Activated T-cell treated with anti-CD3 and anti-CD28 coated beads, Interleukin-2, amount 50 U/mL, for 24 hours (primary cell): ENCODE measurements at places on chromosomes 16 and 17.

- no peak for DNase-seq
- peak overlapping the region; percentile 81 for H3K27ac ChIP-seq
- peaks cover 70% of the 10 kb centered on the region for H3K36me3 ChIP-seq
- no peaks in the 10 kb centered on the region for H3K27me3 ChIP-seq
- peaks cover 67% of the 10 kb centered on the region for H3K4me1 ChIP-seq
Measured at GRCh38 chr17:42358434-42358833, 29.8 kb downstream of the STAT3 start.

DNA sequence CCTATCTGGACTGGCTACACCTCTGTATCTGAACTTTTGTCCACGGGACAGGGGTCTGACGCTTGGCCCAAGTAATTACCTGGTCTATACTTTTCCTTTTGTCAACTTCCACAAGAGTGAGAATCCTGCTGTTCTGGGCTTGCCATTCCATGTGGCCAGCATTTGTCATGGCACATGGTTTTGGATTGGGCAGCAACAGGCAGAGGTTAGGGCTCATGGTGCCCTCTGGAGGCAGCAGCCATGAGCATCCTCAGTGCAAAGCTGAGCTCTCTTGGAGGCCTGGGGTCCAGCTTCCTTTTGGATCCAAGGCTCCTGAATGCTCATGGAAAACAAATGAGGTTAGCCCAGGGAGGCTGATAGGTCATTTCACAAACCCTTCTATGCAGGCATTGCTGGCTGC lies 7.5 kb upstream of the EDC4 start:
- peaks cover 8% of the 10 kb centered on the region for H3K4me1 ChIP-seq
- no peak for DNase-seq
- H3K27me3 ChIP-seq = no peaks in the 10 kb centered on the region
- H3K27ac ChIP-seq = no peak overlapping the region

GRCh38 chr16:57828272-57829161 lies 26.2 kb upstream of the KIFC3 start:
- no peaks in the 10 kb centered on the region for H3K4me1 ChIP-seq
- no peaks in the 10 kb centered on the region for H3K36me3 ChIP-seq
- no peak for DNase-seq
- no peaks in the 10 kb centered on the region for H3K27me3 ChIP-seq
- H3K4me3 ChIP-seq = no peak overlapping the region

DNA sequence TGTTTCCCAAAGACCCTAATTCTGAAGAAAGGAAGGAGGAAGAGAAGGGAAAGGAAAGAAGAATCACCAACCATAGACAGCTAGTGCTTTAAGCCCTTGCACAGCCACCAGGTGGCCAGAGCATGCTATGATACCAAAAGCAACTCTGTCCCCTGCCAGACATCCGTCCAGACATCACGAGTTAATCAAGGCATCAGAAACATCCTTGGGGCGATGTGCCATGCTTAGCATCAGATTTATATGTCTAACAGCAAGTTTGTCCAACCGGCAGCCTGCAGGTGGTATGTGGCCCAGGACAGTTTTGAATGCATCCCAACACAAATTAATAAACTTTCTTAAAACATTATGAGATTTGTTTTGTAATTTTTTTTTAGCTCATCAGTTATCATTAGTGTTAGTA lies 2.9 kb upstream of the CRYBA1 start:
- H3K27ac ChIP-seq = no peak overlapping the region
- peaks cover 14% of the 10 kb centered on the region for H3K4me1 ChIP-seq
- DNase-seq = no peak
- H3K36me3 ChIP-seq = no peaks in the 10 kb centered on the region
- no peak overlapping the region for H3K4me3 ChIP-seq

GRCh38 chr16:53147500-53148065 lies 92.8 kb downstream of the CHD9 start:
- peaks cover 9% of the 10 kb centered on the region for H3K4me1 ChIP-seq
- no peaks in the 10 kb centered on the region for H3K27me3 ChIP-seq
- no peak overlapping the region for H3K4me3 ChIP-seq
- H3K36me3 ChIP-seq = peaks cover 12% of the 10 kb centered on the region
- no peak for DNase-seq

DNA sequence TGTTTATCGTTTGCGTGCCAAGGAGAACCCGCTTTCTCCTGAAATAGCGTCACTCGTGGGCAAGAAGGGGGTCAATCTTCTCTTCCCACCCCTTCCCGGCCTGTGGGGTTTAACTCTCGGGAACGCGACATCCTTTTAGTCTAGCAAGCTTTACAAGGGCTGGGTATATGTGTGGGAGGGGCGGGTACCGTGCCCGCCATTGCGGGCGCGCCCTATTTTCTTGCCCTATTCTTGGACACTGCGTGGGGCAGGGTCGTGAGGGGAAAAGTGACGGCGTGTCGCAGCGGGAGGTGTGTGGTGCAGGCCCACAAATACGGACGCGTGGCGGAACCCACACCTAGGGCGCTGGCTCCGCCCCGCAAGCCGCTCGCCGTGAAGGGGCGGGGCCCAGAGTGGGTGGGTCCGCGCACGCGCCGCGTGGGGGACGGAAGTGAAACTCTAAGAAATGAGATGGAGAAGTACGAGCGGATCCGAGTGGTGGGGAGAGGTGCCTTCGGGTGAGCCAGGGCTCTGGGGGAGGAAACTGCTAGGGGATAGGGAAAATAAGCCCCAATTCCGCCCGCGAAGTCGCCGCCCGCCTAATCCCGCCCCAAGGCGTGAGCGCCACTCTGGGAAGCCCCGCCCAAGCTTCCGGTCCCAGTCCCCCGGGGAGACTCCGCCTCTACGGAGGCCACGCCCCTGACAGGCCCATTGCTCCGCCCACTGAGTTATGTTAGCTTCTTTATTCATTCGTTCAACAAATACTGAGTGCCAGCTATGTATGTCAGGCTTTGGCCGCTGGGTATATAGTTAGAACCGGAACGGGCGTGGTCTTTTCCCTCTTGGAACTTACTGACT lies at the start of gene NEK8:
Gene NEK8 (plus strand): TSS at position 425 of the 837 bp plus-strand sequence. CDS start 26 bp downstream, at position 451.
- peak within 1 kb of the TSS; percentile 100 for H3K27ac ChIP-seq
- no peaks in the 10 kb centered on the region for H3K27me3 ChIP-seq
- H3K4me3 ChIP-seq = peak within 1 kb of the TSS; percentile 100
- peaks cover 47% of the 10 kb centered on the region for H3K4me1 ChIP-seq
- DNase-seq = peak; percentile 99
- H3K36me3 ChIP-seq = peaks cover 30% of the 10 kb centered on the region

- peaks cover 86% of the 10 kb centered on the region for H3K4me1 ChIP-seq
- DNase-seq = peak; percentile 26
- H3K27me3 ChIP-seq = no peaks in the 10 kb centered on the region
- peaks cover 69% of the 10 kb centered on the region for H3K36me3 ChIP-seq
- H3K4me3 ChIP-seq = peak overlapping the region; percentile 13
Measured at GRCh38 chr16:57012353-57012752, 23.0 kb downstream of the NLRC5 start.

- H3K27me3 ChIP-seq = no peaks in the 10 kb centered on the region
- peaks cover 58% of the 10 kb centered on the region for H3K36me3 ChIP-seq
- H3K4me3 ChIP-seq = peak overlapping the region; percentile 69
- peaks cover 58% of the 10 kb centered on the region for H3K4me1 ChIP-seq
Measured at GRCh38 chr17:8225813-8226535, 15.6 kb upstream of the AURKB start.

- H3K27me3 ChIP-seq = no peaks in the 10 kb centered on the region
- H3K4me3 ChIP-seq = no peak overlapping the region
- no peak for DNase-seq
- no peaks in the 10 kb centered on the region for H3K36me3 ChIP-seq
- H3K4me1 ChIP-seq = peaks cover 6% of the 10 kb centered on the region
Measured at GRCh38 chr17:45345554-45346215, 28.9 kb upstream of the MAP3K14 start.

- DNase-seq = no peak
- peaks cover 32% of the 10 kb centered on the region for H3K4me1 ChIP-seq
- no peak overlapping the region for H3K4me3 ChIP-seq
- H3K27me3 ChIP-seq = no peaks in the 10 kb centered on the region
- peak overlapping the region; percentile 67 for H3K27ac ChIP-seq
Measured at GRCh38 chr16:88614818-88615580, 23.4 kb upstream of the IL17C start.

GRCh38 chr17:15348021-15348420 lies 6.6 kb upstream of the TEKT3 start:
- DNase-seq = no peak
- H3K4me1 ChIP-seq = no peaks in the 10 kb centered on the region
- H3K27me3 ChIP-seq = peaks cover 77% of the 10 kb centered on the region
- no peak overlapping the region for H3K4me3 ChIP-seq

DNA sequence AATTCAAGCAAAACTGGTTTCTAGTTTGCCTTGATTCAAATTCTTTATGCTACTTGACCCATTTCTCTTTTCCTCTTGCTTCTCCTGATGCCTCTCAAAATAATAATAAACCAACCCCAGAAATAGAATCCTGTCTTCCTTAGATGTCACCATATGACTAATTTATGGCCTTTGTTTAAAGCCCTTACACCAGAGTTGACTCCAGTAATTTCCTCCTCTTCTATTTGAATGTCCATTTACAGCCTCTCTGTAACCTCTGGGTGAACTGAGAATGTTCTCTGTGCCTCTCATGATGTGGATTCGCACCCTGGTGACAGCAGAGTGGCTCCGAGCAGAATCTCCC lies 31.5 kb downstream of the ZFHX3 start:
- H3K27ac ChIP-seq = no peak overlapping the region
- H3K27me3 ChIP-seq = peaks cover 4% of the 10 kb centered on the region
- H3K4me3 ChIP-seq = no peak overlapping the region
- H3K36me3 ChIP-seq = no peaks in the 10 kb centered on the region
- no peaks in the 10 kb centered on the region for H3K4me1 ChIP-seq

DNA sequence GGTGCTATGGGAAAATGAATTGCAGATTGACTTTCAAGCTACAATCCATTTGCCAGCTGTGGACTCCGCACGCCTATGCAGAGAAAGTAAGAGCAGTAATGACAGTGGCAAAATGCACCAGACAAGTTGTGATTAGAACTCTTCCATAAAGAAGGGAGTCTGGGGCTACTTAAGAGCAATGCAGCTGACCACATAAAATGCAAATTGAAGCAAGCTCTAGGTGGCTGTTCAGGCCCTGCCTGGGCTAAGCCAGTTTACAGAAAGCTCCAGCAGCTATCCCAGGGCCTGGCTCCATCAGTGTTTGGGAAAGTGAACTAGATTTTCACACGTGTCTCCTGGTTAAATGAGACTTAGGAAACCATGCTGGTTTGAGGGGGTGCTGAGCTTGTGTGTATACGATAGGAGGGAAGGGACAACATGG lies 2.2 kb upstream of the MAP2K6 start:
- no peaks in the 10 kb centered on the region for H3K36me3 ChIP-seq
- DNase-seq = no peak
- no peak overlapping the region for H3K27ac ChIP-seq
- no peaks in the 10 kb centered on the region for H3K27me3 ChIP-seq
- no peak overlapping the region for H3K4me3 ChIP-seq
- H3K4me1 ChIP-seq = peaks cover 5% of the 10 kb centered on the region

DNA sequence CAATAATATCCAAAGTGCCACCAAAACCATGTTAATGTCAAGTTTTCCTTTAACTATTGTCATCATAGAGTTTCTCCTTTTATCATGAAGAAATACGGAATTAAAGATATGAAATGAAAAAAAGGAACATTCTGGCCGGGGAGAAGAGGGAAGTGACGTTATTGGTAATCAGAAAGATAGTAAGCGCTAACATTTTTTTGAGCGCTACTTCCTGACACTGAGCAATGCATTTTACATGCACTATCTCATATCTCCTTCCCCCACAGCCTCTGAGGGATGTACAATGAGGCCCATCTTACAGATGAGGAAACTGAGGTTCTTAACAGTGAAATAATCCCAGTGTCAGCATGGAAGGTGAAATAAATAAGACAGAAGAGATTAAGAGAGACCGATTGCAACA lies 410.9 kb downstream of the SOX9 start:
- peaks cover 24% of the 10 kb centered on the region for H3K27me3 ChIP-seq
- H3K4me1 ChIP-seq = no peaks in the 10 kb centered on the region
- no peaks in the 10 kb centered on the region for H3K36me3 ChIP-seq
- no peak overlapping the region for H3K27ac ChIP-seq
- no peak for DNase-seq
- no peak overlapping the region for H3K4me3 ChIP-seq

GRCh38 chr17:5508810-5509209 lies 22.4 kb downstream of the MIS12 start:
- H3K36me3 ChIP-seq = peaks cover 27% of the 10 kb centered on the region
- peaks cover 21% of the 10 kb centered on the region for H3K4me1 ChIP-seq
- no peak overlapping the region for H3K27ac ChIP-seq
- no peaks in the 10 kb centered on the region for H3K27me3 ChIP-seq
- DNase-seq = no peak
- no peak overlapping the region for H3K4me3 ChIP-seq

- H3K4me1 ChIP-seq = peaks cover 26% of the 10 kb centered on the region
- H3K36me3 ChIP-seq = no peaks in the 10 kb centered on the region
- H3K27me3 ChIP-seq = no peaks in the 10 kb centered on the region
- DNase-seq = peak; percentile 29
- peak overlapping the region; percentile 88 for H3K27ac ChIP-seq
Measured at GRCh38 chr17:77610972-77611521, 347.5 kb upstream of the TNRC6C start.

- no peak for DNase-seq
- H3K27ac ChIP-seq = peak overlapping the region; percentile 47
- H3K4me3 ChIP-seq = no peak overlapping the region
- H3K27me3 ChIP-seq = no peaks in the 10 kb centered on the region
- H3K4me1 ChIP-seq = peaks cover 35% of the 10 kb centered on the region
Measured at GRCh38 chr17:67528751-67529436, 151.8 kb downstream of the PITPNC1 start.

GRCh38 chr17:13584701-13585080 lies 17.0 kb downstream of the HS3ST3A1 start:
- H3K27ac ChIP-seq = no peak overlapping the region
- no peak overlapping the region for H3K4me3 ChIP-seq
- DNase-seq = no peak
- no peaks in the 10 kb centered on the region for H3K4me1 ChIP-seq
- no peaks in the 10 kb centered on the region for H3K36me3 ChIP-seq

GRCh38 chr16:68235108-68235886 lies 630 bp downstream of the ESRP2 start:
- peak overlapping the region; percentile 18 for H3K4me3 ChIP-seq
- peaks cover 13% of the 10 kb centered on the region for H3K36me3 ChIP-seq
- H3K27ac ChIP-seq = no peak overlapping the region
- DNase-seq = peak; percentile 34
- no peaks in the 10 kb centered on the region for H3K27me3 ChIP-seq

DNA sequence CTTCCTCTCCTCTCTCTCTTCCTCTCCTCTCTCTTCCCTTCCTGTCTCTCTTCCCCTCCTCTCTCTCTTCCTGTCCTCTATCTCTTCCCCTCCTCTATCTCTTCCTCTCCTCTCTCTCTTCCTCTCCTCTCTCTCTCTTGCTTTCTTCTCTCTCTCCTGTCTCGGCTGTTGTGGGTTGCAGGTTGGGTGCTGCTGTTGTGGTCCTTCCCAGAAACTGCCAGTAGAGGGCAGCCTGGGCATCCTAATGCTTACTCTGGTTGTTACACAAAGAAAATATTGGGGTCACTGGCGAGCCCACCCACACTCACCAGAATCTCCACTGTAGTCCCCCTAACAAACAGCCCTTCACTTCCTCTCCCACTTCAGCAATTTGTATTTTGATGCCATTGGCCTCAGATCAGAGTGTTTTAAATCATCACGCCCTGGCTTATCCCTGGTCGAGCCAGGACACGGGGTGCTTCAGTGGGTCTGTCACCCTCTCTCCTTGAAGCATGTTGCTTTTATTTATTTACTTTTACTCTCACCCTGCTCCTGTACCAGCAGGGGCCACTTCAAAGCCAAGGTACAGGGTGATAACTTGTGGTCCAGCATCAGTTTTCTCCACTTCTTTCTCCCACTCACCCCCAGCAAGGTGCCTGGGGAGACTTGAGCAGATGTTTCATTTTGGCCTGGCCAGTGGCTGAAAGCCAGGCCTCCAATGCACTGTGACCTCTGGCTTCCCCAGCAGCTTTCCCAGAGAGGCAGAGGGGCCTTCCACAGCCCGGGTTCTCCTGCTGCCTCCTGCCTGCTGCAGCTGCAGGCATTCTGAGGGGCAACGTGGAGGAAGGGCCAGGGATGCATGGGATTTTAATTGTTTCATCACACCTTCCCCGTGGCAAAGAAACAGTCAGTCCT lies 4.7 kb upstream of the MMP15 start:
- peaks cover 23% of the 10 kb centered on the region for H3K36me3 ChIP-seq
- H3K27me3 ChIP-seq = peaks cover 8% of the 10 kb centered on the region
- H3K4me1 ChIP-seq = peaks cover 11% of the 10 kb centered on the region
- H3K4me3 ChIP-seq = no peak overlapping the region
